ENCODE measurements at places on chromosomes 2 and 18.

GRCh38 chr2:198452327-198452726, 647.9 kb downstream of the PLCL1 start:
- DNase-seq, result no peak

GRCh38 chr2:117700471-117700870, 114.0 kb upstream of the DDX18 start:
- no peak for DNase-seq

DNA sequence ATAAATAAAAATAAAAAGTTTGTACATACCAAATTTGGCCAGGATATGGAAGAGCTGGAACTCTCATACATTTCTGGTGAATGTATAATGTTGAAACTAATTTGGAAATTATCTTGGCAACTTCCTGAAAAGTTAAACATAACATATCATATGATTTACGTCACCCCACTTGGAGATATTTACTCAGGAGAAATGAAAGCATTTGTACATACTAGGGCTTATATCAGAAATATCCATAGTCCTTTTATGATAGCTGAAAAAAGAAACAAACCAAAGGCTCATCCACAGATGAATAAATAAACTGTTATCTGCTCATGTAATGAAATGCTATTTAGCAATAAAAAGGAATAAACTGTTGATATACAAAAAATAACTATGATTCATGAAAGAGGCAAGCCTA, 318.2 kb upstream of the NRXN1 start:
- no peak for DNase-seq

- DNase-seq, result no peak
These were observed 327.2 kb upstream of the TRIB2 start for GRCh38 chr2:12389344-12390045.

GRCh38 chr2:96580771-96581170, 44.2 kb downstream of the ARID5A start:
- no peak for DNase-seq

DNA sequence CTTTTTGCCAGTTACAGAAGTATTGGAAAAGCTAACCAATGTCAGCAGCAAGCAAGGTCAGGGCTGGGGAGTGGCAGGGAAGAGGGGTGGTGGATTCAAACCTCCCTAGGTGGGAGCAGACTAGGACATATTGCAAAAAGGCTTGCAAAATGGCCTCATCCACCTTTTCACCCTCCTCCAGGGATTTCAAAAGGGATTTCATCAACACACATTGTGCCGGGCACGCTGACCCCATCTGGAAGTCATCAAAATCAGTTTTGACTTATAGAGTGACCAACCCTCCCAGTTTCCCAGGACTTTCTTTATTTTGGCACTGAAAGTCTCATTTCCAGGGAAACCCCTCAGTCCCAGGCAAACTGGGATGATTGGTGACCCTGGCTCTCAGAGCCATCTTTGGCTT, 94.7 kb downstream of the BIN1 start:
- DNase-seq, result no peak

DNA sequence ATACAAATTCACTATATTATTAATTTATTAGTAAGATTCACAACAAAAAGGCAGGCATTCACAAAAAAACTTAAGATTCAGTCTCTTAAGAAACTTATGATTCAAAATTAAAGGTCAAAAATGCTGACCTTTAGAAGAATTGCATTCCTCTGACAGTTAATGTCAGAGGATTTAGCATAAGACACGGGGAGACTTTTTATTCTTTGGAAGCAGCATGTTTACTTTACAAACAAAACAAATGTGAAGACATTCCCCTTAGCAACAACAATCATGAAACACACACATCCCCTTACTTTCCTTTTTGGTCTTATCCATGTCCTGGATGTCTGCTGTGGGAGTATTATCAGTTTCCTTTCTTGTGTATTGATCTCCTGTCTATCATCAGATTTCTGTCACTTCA, 117.1 kb downstream of the RAD51AP2 start:
- DNase-seq, result no peak

DNA sequence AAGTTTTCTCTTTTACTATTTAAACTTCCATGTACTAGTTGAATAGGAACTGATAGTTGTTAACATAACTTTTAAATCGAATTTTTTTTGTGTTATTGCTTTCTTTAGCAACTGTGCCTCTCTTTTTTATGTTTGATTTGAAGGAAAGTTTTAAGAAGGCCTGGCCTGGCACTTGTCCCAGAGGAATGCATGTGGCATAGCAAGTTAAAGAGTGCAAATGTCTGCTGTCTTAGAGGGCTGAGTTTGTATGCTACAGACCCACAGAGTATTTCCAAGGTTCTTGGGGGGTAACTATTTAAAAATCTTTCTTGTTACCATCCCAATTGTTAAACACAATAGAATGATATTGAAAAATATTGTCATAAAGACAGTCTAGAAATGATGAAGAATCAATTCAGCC, 47.0 kb downstream of the MTCL1 start:
- no peak for DNase-seq

DNA sequence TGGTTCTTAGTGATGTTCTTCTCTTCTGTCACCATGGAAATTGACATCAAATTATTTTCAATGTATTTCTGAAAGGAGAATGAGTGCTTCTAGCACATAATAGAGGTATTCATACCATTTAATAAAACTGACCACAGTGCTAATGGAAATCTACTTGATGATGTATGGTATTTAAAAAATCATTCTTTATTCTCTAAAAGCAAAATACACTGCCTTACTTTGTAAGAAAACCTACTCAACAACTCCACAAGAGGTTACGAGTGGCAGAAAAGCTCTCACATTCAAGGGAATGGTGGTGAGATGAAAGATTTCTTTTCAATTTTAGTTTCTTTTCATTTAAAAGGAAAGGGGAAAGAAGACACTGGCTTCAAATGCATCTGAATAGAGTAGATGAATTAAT, 382.3 kb upstream of the CHST9 start:
- no peak for DNase-seq

DNA sequence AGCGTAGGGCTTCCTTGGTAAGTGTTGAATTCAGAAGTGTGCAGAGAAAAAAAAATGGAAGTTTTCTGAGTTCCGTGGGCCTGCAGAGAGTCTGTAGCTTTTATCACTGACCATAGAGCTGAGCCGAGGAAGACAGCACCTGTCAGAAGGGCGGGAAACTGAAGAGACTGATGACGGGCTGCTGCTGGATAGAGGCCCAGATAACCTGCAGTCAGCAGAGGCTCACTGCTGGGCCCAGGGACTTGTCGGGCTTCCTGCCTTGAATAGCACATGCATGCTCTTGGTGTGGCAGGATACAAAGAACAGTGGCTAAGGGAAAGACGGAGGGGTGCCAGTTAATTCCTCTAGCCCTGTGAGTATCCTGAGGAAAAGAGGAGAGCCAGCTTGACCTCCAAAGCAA, 166.4 kb downstream of the MGAT5 start:
- DNase-seq, result no peak

DNA sequence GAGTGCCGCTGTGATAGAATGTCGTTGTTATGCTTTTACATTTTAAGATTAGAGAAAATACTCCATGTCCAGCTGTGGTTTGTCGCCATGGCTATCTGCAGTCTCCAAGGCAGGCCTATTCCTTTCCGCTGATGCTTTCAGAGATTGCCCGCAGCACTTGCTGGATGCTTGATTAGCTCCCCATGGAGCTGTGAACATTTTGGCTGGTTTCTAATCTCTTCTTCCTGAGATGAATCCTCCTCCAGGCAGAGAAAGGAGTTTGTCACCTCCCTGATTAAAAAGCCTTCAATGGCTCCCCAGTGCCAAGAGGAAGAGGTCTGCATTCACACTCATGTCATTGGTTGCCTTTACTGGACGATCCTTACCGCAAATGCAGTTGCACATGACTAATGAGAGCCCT, 32.6 kb upstream of the LPIN1 start:
- DNase-seq, result no peak

DNA sequence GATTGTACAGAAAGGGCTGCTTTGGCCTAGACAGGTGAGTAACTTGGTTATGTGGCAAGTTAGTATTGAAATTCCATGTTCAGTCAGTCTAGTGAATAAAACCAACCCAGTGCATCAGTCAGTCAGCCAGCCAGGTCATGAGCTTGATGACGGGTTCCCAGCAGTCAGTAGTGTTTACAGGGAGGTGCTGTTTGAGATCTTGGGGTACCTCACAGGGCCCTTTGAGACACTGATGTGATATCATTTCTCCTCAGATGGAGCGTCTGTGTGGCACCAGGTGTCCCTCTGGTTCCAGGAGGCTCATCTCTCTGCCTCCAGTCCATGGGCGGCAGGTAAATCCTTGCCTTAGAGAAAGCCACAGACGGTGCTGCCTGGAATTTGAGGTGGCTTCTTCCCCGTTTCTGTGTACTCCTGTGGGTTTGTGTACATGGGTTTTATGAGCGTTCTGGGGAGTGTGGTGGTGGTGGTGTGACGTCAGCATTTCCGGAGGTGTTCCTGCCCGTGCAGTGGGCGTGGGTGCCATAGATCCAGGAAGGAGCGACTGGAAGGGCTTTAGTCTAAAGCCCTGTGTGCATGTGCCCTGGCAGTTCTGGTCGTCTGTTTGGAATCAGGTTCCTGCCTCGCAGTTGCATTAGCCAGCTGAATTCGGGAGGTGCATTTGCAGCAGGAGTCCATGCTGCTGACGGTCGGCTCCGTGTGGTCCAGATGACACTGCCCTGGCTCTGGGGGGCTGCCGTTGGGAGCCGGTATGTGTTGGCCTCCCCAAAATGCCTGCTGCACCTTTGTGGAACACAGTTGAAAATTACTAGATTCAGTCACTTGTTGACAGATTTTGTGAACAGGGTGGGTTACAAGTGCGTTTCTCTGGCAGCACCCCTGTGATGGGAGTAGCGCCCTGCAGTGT, 2.1 kb downstream of the CTDP1 start:
- peak; percentile 76 for DNase-seq

DNA sequence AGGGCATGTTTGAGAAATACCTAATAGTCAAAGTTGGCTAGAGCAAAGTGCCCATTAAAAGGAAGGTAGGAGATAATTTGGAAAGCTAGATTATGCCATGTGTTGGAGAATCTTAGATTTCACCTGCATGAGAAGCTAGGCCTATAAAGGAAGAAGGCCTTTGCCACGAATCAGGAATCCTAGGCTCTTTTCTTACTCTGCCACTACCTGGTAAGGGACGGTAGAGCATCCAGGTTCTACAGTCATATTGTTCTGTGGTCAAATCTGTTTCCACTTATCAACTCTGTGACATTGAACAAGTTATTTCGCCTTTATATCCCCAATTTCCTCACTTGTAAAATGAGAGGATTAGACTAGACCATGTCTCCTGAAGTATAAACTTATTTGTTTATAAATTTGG, 3.6 kb upstream of the KCNJ3 start:
- DNase-seq, result no peak

GRCh38 chr2:237876061-237876526, 16.7 kb downstream of the RAMP1 start:
- DNase-seq, result no peak

GRCh38 chr2:97645112-97645694, 659 bp upstream of the COX5B start:
- no peak for DNase-seq

- no peak for DNase-seq
These were observed 263.4 kb downstream of the PDE11A start for GRCh38 chr2:177808984-177809809.

DNA sequence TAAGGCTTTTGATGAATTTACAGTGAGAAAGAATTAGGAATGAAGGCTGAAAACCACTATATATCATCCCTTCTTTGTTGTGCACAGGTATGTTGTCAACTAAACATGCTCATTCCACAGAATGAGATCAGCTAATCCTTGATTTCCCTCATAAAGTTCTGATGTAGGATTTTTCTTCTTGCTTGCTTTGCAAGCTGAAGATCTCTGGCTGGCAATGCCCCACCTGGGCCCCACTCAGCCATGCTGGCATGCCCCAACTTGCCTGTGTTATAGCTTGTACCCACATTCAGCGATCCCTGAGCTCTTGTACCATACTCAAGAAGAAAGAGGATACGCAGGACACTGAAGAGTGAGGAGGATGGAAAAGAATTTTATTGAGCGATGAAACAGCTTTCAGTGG, 18.0 kb upstream of the SERPINB11 start:
- no peak for DNase-seq

DNA sequence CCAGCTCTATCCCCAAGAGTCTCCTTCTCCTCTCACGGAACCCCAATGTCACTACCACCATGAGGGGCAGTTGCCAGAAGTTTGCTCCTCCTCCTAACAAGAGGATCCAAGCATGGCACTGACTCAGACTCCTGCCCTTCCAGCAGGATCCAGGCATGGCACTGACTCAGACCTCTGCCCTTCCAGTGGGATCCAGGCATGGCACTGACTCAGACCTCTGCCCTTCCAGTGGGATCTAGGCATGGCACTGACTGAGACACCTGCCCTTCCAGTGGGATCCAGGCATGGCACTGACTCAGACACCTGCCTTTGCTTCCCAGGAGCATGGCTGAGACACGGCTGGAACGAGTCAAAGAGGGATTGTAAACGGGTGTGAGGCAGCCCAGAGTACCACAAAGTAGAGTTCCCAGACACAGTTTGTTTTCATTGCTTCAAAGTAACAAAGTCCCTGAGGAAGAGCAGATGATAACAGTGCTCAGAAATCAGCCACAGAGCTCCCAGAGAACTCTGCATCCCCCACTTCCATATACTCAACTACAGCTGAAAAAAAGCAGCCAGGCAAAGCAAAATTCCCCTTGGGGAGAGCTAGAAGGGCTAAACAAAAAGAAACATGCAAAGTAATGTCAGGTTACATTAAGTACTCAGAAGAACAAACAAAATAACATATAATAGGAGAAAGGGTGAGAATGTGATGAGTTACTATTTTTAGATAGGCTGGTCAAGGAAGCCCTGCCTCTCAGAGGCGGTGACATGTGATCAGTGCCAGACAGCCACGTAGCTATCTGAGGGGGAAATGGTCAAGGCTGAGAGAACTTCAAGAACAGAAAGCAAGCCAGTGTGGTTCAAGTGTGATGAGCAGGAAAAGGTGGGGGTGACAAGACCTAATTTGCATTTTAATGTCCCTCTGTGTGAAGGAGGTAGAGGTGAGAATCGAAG, 3.0 kb downstream of the BUB1 start:
- DNase-seq, result peak; percentile 64

DNA sequence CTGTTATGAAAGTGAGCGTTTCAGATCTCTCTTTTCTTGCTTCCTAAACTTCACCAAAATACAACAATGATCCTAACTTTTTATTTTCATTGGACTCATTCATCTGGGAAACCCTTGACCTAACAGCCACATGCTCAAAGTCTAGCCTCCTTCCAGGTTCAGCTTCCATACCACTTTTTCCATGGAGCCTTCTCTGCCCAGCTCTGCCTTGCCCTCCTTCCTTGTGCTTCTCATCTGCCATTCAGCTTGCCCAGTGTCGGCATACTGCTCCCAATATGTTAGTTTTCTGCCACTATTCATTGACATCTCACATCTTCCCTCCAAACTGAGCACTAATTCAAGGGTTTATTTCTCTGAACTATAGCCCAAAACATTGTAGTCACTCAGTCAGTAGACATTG, 214.7 kb downstream of the RAD51AP2 start:
- no peak for DNase-seq

DNA sequence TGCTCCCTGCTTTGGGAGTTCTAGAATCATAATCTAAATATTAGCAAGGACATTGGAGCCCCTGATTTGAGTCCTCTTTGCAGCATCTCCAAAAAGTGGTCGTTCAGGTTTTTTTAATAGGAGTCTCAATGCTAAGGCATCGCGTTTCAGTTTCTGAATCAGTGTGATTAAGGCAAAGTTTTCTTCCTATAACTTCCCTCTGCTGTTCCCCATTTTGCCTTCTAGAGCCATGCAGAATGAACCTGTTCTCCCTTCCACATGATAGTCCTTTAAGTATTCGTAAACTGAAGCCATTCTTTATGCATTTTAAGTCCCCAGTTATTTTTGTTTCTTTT, 159.5 kb downstream of the PTGR3 start:
- DNase-seq, result no peak

GRCh38 chr2:12350821-12351220, 365.9 kb upstream of the TRIB2 start:
- DNase-seq, result no peak

- peak; percentile 29 for DNase-seq
These were observed 100.6 kb downstream of the DYM start for GRCh38 chr18:49359732-49360444.
